Stimulated activated CD8-positive, alpha-beta memory T cell treated with anti-CD3 and anti-CD28 coated beads, Interleukin-12 subunit alpha, Interleukin-12 subunit beta, amount 100 ng/mL, for 4 hours (primary cell): ENCODE measurements at places on chromosomes 6 and 20.

- no peak for DNase-seq
These were observed 9.6 kb downstream of the KLHL32 start for GRCh38 chr6:96934087-96934486.

DNA sequence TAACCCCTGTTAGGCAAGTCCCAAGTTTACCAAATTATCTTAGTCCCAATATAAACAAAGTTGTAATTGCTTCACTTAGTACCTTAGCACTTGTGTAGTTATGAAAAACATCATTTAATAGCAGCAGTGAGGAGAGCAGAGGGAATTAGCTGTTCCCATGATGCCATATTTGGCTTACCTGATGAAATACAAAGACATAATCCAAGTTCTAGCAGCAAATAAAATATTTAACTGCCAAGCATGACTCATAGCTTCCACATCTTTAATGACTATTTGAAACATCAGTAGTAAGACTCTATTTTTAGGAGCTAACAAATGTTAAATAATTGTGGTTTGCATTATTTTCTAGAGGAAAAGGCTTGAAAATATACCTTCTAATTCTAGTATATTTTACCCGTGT is 94.0 kb upstream of the MCHR2 start:
- DNase-seq: no peak

DNA sequence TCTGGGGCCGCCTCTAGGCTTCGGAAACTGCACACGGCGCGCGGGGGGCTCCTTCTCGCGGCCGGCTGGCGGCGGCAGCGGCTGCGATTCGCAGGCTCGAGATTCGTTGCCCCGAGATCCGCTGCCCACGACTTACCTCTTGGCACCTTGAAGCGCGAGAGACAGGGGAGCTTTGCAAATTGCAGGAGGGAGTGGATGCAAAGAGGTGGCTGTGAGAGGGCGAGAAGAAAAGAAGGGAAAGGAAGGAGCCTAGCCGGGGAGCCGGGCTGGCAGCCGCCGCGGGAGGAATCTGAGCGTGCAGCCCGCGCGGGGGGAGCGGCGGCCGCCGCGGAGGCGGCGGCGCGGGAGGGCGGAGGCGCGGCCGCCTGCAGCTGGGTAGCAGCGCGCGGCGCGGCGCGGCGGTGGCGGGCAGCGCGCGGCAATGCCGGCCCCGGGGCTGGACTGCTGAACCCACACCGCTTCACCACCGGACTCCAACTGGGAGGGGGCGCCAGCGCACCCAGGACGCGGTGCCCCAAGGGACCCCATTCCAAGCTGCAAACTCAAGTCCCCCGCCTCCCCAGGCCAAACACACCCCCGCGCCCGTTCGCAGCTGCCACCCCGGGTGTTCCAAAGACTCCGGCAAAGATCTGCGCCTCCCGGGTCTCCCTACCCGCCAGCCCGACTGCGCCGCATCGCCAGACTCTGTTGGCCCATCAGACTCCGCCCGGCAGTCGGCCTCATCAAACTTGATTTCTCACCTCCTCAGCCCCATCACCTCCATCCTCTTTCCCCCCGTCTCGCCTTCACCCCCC is 44.2 kb upstream of the SUPT3H start:
- DNase-seq: peak; percentile 33

GRCh38 chr20:32052090-32052777 is at the start of gene HCK:
TSS of gene HCK (plus strand) at chr20:32052242.
- DNase-seq: no peak

- DNase-seq: no peak
These were observed 5.1 kb upstream of the POPDC3 start for GRCh38 chr6:105184921-105185320.

DNA sequence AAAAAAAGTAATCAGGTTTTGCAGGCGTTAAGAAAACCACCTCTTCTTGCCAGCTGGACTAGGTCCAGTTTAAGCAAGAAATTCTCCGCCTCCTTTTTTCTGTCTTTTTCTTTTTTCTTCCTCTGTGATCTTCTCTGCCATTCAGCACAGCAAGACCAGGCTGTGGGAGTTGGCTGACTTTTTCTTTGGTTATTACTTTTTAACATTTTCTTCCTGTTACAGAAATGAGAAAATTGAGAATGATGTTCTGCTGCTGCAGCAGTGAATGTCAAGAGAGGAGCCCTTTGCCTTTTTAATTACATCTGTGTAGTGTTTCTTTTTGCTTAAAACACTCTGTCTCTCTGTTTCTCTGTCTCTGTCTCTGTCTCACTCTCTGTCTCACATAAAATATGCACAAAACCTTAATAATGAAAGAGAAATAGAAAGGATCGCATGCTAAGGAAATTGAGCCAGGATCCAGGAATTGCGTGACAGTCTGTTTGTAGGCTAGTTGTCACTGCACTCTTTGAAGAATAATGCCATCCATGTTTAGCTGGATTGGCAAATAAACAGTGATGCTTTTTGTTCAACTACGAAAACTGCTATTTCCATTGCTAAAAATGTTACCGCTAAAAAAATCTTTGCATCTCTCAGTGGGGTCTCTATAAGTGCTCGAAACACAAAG is 103.2 kb upstream of the SUPT3H start:
- DNase-seq: no peak

DNA sequence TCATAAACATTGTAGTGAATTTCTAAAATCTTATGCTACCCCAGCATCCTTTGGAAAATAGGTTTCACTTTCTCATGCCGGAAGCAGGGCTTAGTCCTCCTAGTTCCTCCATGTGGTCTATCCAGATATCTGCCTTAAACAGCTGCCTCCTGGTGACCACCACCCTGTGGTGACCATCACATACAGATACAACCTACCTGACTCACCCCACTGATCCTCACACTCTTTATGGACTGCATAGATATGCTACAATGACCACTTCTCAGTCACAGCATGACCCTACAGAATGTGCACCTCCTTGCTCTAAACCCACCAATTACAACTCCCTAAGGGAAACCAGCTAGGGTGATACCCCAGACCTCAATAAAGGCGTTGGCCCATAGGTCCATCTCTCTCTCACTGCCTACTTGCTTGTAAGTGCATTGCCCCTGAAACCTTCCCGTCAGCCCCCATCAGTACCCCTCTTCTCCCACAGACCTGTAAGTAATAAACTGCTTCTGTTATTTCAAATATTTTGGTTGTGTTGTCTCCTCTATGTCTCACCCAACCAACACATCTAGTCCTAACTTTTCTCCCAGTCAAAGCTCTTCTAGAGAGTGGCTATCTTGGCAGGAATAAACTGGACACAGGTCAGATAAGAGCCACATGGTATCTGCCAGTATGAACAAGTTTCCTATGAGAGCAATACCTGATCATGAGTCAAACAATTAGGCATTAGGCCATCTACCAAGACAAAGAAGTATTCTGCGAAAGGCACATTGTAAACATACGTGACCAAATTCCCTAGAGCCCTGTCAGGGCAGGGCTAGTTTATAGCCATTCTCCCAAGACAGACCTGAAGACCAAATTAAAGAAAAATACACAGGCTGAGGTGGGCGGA is 39.4 kb upstream of the PLEKHG1 start:
- no peak for DNase-seq
